GM12865 (cell line): ENCODE measurements at places on chromosomes 5 and 9.

GRCh38 chr5:127599847-127600246 lies 49.0 kb upstream of the CTXN3 start:
- no peak for DNase-seq

- peak; percentile 84 for DNase-seq
Measured at GRCh38 chr9:6759185-6759977, 1.6 kb downstream of the KDM4C start.

DNA sequence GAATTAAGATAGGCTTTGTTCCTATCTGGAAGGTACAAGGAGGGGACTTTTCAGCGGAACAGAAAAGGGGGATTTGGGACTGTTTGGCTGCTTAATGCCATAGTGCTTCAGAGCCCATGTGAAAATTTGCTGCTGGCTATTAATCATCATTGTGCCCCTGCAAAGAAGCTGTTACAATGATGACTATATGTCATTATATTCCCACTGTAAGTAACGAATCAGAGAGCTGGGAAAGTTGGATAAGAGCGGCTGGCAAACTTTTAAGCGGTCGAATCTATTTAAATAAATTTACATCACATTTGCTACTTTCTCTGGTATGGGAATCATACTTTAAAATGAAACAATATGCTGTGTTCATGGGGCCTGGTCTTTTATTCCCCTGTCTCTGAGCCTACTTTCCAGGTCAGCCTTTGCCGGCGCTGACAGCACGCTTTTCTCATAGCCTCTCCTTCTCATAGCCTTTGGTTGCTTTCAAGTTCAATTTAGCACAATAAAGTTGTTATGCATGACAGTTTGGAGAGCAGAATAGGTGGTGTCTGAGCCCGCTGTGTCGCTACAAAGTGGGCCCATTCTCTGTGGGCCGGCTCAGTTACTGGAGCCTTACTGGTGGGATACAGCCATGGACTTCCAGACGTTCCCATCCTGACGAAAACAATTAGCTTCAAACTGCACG lies 271.2 kb upstream of the TMEM161B start:
- no peak for DNase-seq

DNA sequence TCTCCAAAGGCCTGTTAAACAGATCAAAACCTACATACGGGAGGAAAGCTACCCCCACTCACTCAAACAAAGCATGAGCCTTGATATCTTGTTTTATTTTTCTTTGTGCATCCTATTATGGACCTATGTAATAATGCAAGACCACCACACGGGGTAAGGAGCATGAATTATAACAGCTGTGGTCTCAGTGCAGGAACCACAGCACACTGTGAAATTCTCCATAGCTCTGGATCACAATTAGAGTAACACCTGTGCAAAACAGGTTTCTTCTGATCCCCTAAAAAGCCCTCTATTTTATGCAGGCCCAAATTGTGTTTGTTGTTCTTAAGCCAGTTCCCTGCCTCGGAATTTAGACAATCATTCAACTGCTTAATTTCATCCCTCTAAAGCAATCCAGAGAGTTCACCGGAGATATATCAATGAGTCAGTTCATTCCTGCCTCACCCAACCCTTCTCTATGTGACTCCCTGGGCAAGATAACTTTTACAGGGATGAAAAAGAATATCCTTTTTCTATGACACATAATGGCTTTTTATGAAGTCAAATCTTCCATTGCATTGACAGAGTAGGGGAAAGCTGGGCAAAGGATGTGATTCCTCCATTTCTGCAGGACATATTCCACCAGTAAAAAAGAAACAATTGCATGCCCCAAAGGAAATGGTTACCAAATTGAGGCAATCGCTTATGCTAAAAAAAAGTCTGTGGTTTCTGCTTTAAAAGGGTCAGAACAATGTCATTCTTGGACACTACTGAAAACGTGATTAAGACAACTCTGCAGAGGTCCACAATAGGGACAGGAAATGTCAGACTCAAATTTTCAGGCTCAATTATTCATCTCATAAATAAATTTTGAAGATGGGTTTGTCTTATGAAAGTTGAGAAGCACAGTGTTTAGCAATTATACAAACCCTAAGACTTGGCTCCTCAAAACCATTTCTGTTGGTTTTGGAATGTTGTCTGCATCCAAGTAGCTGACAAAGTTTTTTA lies 41.6 kb upstream of the FST start:
- no peak for DNase-seq

DNA sequence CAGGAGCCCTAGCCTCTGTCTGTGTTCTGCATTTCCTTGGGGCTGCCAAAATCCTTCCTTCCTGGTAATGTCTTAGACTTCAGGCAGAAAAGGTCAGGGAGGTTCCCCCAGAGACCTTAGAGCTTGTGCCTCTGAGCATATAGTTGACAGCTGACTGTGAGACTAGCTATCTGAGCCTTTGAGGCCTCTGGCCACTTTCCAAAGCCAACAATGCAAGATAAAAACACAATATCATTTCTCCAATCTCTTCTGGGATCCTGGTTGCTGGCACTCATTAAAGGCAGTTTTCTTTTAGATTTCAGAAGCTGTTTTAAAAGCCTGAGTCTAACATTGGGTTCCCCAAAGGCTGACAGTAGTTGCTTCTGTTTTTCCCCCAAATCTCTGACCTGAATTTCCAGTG lies 13.2 kb upstream of the GLRA1 start:
- DNase-seq, result no peak

- no peak for DNase-seq
Measured at GRCh38 chr9:97243606-97244005, 63.9 kb upstream of the CCDC180 start.

DNA sequence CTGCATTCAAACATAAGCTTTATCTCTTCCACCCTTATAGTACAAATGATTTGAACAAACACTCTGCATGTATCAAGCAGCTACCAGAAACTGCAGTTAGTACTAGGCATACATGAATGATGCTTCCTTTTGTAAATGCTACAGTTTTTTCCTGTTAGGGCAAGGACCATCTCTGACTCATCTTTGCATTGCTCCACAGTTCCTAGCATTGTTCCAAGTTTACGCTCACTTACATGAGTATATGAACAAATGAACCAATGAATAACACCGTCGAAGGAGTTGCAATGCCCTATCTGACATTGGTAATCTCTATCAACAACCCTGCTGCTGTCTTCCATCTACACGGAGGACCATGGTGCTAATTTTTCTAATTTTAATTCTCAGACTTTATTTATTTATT lies 2.1 kb upstream of the ALDH7A1 start:
- no peak for DNase-seq

DNA sequence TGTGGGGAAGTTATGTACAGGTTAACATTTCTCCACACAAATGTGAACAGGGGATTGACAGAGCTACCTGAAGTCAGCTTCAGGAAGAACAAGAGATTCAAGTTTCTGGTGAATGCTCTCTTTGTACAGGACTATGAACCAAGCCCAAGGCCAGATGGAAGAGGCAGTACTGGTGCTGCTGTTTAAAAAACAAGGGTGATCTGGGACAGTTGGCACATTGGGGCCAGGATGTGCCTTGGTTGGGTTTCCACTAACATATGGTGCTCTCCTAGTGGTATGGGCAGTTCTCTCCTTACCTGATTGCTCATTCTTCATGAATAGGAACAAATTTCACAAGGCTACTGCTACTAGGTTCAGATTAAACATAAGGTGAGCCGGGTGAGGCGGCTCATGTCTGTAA lies 40.0 kb downstream of the MTMR12 start:
- no peak for DNase-seq
